ENCODE measurements at places on chromosomes 2 and 18.

GRCh38 chr18:58242968-58243367, 198.9 kb downstream of the NEDD4L start:
- no peak for DNase-seq

DNA sequence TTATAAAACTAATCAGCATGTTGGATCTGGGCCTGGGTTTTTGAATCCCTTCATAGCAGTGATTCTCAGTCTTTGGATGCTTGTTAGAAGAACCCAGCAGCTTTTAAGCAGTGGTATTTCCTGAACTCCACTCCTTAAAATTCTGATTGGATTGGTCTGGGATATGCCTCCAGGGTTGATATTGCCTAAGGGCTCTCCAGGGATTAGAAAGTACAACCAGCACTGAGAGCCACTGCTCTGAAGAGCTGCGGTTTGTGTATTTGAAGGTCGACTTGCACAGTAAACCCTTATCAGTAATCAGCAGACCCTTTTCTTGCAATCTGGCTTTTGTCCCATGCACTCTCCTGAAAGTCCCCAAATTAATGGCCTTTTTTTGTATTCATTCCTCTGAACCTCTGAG, 17.0 kb upstream of the RBMS1 start:
- DNase-seq: no peak

- no peak for DNase-seq
These were observed 44.6 kb downstream of the TANK start for GRCh38 chr2:161204846-161205245.

DNA sequence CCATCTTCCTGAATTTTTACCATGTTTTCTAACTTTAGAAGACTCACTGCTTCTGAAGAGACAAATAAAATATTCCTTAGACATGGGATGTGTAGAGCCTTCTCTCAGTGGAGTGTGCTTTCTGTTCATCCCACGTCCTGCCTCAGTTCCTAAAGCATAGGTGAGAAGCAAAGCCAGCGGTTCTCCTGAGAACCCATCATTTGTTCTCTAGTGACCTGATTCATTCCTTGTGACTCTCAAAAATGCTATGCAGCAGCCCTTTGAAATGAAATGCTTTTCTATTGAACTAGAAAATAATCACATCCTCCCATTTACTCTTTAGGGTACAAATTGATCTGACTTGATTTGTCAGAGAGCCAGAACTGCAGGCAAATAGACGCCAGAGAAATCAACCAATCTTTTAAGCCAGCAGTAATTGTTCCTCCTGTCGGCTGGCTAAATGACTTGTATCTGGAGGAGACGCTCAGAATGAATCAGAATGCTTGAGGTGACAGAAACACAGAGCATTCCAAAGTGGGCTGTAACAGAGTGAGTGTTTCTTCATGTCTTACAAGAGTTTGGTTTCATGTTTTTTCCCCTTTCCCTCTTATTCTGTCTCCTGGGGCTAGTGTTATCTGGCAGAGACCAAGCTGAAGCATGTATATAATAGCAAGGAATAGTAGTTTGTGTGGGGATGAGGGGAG, 81.3 kb upstream of the TMEM178A start:
- DNase-seq: peak; percentile 69

GRCh38 chr2:101190747-101191516, 39.8 kb upstream of the TBC1D8 start:
- no peak for DNase-seq

GRCh38 chr2:125280265-125280664, 1255.2 kb downstream of the CNTNAP5 start:
- DNase-seq: no peak

GRCh38 chr2:84033347-84033974, 425.6 kb downstream of the SUCLG1 start:
- no peak for DNase-seq

DNA sequence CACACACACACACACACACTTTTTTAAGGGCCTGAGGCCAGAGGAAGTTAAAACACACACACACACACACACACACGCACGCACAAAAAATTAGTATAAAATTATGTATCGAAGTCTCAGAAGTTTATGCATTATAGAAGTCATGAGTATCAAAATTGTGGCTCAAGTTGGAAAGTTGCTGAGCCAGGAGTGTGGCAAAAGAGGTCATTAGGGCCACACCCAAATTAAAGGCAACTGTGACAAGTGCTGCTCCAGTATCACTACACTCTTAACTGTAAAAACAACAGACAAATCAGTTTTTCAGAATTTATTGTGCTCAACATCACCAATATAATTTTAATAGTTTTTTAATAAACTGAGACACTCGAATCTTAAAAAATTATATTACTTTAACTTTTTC, 36.9 kb downstream of the YWHAQ start:
- no peak for DNase-seq

GRCh38 chr18:79935098-79935480, 16.4 kb downstream of the SLC66A2 start:
- DNase-seq: no peak

GRCh38 chr2:127196549-127196948, 23.6 kb downstream of the CYP27C1 start:
- DNase-seq: no peak

DNA sequence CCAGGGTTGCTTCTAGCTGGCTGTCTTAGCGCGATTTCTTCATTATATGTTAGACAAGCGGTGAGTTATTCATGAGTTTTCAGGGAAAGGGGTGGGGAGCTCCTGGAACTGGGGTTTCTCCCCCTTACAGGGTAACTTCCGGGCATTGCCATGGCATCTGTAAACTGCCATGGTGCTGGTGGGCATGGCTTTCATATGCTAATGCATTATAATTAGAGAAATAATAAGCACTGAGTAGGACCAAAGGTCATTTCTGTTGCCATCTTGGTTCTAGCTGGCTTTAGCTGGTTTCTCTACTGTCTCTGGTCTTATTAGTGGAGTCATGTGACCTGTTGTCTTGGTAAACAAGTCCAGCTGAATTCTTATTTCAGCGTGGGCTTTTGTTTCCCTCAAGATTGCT, 5.5 kb upstream of the SNTG2 start:
- DNase-seq: no peak

DNA sequence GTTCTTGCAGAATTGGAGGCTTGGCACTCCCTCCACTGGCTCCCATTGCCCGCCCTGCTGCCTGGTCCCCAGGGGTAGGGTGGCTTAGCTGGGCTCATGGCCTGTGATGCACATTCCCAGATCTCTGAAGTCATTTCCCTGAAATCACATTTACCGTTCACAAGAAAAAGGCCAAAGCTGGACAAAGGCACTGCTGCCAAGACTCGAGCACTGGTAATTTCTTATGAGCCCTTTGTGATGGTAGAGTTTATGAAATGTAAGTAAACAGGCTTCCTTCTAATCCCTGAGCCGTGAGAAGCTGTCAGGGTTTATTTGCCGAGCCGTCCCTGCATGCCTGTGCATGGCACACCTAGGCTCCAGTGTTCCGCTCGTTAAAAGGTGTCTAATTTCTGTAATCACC, 247.2 kb upstream of the EPAS1 start:
- DNase-seq: no peak

DNA sequence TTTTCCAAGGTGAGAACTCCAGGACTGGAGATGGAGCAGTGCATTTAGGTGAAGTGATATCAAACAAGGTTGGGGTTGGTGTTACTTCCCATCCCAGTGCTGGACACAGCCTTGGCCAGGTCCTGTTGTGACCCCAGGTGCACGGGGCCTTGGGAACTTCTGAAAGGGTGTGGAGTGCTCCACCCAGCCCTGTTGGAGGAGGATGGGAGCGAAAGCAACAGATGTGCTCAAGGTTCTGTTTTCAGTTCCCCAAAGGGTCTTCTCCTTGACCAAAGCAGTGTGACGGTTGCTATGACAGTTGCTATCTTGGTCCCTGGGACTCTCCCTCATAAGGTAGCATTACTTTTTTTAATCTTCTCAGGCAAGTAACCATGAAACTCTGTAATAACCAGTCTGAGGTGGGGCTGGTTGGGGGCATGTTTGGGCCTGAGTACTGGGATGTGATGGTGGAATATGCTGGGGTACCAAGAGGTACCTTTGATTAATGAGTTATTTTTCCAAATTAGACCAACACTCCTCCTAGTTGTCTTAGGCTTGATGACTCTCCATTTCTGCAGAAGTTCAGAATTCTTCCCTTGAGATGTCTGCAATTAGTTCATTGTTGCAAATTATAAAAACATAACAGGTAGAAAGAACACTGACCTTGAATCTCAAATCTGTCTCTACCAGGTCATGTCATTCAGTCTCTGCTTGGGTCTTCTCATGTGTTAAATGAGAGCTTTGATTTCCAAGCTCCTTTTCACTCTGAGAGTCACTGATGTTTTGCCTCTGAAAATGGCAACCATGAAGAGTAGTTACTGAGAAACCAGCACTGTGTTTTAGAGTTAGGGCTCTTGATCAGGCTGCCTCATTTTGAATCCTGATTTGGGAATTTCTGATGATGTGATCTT, 154.5 kb downstream of the RPIA start:
- DNase-seq: no peak

DNA sequence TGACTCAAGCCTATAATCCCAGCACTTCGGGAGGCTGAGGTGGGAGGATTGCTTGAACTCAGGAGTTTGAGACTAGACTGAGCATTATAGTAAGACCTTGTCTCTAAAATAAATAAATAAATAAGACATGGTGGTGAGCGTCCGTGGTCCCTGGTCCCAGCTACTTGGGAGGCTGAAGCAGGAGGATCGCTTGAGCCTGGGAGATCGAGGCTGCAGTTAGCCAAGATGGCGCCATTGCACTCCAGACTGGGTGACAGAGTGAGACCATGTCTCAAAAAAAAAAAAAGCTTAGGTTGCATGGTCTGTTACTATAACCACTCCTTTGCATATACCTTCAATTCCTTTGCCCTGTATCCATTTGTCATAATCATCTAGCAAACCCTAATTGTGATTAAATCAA, 3.7 kb downstream of the CYP20A1 start:
- DNase-seq: no peak

- peak; percentile 85 for DNase-seq
These were observed at the start of gene ATP8B1 for GRCh38 chr18:57803103-57803969. ATP8B1 (minus strand) TSS chr18:57803315; CDS start chr18:57731807, 71,508 bp downstream.

GRCh38 chr18:2978661-2979106, 34.3 kb downstream of the LPIN2 start:
- peak; percentile 36 for DNase-seq

GRCh38 chr18:48673853-48674721, 135.3 kb downstream of the CTIF start:
- DNase-seq: peak; percentile 34

- no peak for DNase-seq
These were observed 308.1 kb downstream of the GBX2 start for GRCh38 chr2:235860111-235860510.

- DNase-seq: no peak
These were observed 51.2 kb upstream of the NOSTRIN start for GRCh38 chr2:168751104-168751740.

- no peak for DNase-seq
These were observed 1782.1 kb upstream of the CELF4 start for GRCh38 chr18:39347701-39348100.

DNA sequence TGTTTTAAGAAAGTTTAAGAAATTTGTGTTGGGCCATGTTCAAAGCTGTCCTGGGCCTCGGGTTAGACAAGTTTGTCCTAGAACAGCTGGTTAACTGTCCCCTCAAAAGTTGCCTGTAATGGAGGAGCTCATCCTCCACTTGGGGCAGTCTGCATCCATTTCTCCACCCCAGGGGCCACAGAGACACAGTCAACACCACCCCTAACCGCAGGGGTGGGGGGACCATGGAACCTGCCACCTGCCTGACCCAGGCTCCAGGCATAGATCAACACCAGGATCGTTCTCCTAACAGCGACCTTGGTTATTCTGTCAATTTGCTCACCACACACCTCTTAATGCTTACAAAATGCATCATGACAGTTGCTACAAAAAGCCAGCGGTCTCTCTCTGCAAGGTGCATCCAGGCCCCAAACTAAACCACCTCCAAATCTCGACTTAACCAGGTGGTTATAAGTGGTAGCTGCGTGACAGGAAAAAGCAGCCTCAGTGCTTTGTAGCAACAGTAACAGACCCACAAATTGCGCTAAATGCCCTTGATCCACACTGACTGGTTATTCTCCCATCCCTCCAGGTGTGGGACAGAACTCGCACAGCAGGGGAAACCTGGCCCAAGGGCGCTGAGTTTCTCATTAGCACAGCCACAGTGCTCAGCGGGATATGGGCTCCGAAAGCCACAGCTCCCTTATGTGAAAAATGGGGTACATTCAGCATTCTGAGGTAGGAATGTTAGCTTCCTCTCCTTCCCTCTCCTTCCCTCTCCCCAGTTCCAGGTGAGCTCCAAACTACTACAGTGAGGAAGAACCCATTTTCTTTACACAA, 48.0 kb downstream of the HDLBP start:
- DNase-seq: no peak

DNA sequence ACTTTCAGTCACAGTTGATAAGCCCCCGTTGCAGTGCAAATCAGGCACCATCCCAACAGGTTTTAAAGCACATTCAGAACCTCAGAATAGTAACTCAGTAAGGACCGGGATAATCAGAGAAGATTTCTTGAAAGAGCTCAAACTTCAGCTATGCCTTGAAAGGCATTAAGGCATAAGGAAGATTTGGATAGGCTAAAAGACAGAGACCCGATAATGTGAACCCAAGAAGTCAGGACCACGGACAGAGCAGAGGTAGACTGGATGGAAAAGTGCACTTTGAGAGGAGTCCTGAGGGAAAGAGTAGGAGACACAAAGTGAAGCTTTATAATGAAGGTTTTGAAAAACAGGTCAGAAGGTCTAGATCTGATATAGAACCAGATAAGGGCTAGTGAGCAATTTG, 36.9 kb upstream of the KLF7 start:
- peak; percentile 16 for DNase-seq

- DNase-seq: no peak
These were observed 153.8 kb downstream of the ASB1 start for GRCh38 chr2:238580486-238580885.

DNA sequence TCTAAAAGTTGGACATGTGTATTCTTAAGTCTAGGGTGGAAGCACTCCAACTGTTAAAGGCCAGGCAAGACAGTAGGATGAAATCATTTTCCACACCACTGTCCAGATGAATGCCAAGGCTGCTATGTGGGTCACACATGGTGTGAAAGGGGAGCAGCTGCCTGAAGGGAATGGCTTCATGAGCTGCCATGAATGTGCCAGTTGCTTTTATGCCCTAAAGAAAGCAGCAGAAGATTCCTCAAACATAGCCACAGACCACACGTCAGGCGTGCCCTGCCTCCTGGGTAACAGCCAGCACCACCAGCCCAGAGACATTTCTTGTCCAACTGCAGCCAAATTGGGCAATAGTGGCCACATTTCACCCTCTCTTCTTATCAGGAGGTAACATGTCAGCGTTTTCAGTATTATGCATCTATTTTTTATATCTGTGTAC, 130.2 kb downstream of the MTCL1 start:
- peak; percentile 46 for DNase-seq

GRCh38 chr2:199922856-199923255, 11.8 kb downstream of the C2orf69 start:
- no peak for DNase-seq

- no peak for DNase-seq
These were observed 72.9 kb downstream of the CCBE1 start for GRCh38 chr18:59624369-59624765.

GRCh38 chr18:48990481-48991318, 39.9 kb upstream of the SMAD7 start:
- DNase-seq: peak; percentile 78
